Stimulated activated CD8-positive, alpha-beta memory T cell treated with anti-CD3 and anti-CD28 coated beads, Interleukin-4, amount 100 ng/mL, for 1 hour (primary cell): ENCODE measurements at places on chromosomes 6 and 20.

DNA sequence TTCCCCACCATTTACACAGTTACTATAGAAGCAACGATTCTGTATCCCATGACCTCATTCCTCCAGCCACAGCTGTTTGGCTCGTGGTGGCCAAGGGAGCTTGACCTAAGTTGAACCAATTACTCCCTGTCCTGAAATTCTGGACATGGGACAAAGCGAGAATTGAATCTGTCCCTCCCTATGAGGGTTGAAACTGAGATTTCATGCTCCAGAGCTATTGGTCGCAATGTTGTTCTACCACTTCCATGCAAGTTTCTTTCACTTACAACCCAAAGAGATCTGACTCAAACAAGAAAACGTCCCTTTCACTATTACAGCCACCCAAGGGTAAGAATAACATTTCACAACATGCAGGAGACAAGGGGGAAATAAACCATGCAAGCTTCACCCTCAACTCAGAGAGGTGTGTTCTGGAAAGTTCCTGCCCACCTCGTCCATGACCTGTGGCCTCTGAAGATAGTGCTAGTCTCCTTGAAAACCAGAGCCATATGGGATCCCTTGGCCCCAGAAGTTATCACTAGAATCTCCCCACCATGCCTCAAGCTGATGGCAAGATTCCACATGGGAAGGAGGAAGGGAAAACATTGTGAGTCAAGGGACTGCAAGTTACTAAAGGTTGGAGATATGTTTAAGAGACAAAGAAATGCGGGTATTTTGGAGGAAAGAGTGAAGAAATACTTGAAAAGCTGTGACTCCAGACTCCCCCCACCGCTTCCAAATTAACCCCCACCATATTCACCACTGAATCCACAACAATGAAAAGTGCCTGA is 74.5 kb upstream of the SRSF6 start:
- no peak for DNase-seq

DNA sequence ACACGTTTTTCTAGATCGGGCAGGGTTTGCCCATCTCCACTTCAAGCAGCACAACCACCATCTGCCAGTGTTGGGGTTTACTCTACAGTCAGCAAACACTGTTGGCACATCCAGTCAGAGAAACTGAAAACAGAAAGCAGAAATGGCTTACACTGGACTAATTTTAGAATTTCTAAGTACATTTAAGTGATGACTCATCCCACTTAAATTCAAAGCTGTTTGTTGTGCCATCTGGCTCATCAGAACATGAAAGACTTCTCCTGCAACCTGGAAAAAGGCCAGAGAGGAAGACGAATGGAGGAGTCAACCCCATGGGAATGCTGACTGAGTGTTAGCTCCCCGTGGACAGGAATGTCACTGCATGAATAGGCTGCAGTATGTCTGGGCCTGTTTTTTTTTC is 21.8 kb downstream of the FAM209B start:
- DNase-seq = no peak

DNA sequence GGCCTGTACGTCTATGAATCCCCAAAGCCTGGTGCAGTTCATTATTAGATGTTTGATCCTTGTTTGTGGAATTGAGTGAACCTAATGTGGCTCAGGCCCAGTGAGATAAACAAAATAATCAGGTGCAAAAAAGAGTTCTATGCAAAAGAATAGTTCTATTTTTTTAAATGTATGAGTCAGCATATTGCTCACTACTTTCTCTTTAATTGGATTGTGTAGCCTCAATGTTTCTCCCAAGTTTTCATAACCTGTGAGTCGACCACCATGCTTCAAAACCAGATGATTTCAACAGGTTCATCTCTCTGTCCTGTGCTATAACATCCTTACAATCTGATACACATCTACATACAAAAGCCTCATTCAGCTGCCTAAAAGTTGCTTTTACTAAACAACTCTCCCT is 116.5 kb upstream of the HDAC2 start:
- no peak for DNase-seq

GRCh38 chr20:32681175-32682084 is 7.7 kb upstream of the C20orf203 start:
- no peak for DNase-seq

DNA sequence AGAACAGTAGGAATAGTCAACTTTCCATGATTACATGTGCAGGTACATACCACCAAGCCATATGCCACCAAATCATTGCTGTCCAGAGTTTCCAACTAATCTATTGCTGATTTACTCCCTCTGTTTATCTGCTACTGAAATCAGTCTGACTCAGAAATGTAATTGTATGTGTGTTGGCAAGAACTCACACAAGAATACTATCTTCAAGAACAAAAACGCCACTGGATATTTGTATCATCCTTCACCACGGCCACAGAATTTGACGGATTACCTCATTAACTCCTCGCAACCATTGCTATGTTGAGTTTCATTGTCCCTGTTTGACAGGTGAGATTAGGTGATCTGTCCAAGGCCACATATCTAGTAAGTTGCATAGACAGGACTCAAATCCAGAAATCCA is 159.2 kb downstream of the GMPR start:
- no peak for DNase-seq

- DNase-seq = no peak
These were observed 35.4 kb downstream of the DACT2 start for GRCh38 chr6:168284187-168284586.

DNA sequence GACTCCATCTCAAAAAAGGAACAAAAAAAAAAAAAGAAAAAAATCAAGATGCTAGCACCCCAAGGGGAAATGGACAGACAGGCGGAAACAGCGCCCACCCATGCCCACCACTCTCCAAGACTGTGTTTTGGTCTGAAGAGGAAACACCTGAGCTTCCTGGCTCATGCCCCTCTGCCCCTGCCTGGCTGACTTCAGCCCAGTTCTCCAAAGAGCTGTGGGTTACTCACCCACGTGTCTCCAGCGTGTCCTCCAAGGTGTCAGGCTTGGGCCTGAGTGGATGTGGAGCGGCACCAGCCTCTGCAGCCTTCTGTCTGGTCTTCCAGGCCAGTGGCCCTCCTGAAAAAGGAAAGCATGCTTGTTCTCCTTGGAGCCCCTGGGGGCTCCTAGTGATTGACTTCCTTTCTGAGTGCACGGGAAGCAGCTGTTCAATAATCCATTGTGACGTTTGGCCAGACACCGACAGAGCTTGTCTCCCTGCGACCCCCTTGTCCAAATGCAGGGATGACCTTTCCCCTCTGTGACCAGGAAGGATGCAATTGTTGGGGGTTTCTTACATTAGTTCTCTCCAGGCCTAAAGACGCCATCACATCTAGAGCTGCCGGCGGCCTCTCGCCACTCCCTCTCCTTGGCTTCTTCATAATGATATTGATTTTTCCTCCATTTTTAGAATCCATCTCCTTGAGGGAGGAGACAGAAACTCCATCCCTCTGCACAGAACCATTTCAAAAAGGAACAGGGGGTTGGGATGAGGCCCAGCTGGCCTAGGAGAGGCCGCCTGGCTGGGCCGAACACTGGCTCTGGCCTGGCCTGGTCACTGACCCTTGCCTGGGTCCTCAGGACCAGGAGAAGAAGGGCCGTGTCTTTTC is 58.4 kb downstream of the ADNP start:
- DNase-seq = no peak

DNA sequence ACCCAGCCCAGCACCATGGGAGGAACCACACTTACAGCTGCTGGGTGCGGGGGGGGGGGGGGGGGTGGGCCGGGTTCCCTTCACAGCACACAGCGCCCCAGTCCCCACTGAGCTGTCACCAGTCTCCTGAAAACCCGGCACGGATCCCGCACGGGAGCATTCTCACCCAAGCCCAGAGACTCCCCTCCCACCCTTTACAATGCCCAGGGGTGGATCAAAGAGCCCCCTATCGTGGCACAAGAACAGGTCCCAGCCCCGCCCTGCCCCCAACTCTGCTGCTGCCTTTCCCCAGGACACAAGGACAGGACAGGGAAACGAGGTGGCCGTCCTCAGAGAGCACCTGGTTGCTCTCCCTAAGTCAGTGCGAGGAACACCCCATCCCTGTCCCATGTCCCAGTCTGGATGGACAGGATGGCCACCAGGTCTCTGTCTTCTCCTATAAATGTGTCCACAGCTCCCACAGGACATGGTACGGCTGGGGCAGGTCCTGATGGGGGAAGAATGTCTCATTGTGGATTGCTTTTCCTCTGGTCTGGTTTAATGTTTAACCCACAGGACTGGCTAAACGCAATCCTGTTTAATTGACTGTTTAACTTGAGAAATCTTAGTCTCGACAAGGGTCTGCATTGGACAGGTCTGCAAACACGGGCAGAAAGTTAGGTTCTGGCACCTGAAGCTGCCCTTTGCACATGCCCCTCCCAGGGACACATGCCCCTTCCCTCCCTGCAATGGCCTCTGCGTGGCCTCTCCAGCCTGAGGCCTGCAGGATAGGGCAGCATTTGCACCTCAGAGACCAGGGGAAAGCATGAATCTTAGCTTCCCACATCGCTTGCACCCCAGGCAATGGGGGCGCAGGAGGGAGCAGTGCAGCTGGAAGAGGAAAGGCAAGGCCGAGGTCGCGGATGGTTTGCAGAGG is 45.3 kb downstream of the DACT2 start:
- no peak for DNase-seq

DNA sequence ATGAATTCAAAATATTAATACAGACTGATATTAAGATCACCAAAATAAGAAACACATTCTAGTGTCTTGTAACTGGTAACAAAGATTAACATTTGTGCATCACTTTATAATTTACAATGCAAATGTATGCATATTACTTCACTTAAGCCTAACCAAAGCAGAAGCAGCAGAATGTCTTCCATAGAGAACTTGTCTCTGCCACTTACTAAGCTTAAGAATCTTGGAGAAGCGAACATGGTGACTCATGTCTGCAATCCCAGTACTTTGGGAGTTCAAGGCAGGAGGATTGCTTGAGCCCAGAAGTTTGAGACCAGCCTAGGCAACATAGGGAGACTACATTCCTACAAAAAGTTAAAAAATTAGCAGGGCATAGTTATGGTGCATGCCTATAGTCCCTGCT is 18.8 kb downstream of the AK9 start:
- no peak for DNase-seq

GRCh38 chr6:7112741-7113313 is 5.1 kb downstream of the RREB1 start:
- DNase-seq = no peak

GRCh38 chr6:138815797-138816528 is 20.1 kb downstream of the ECT2L start:
- no peak for DNase-seq

- no peak for DNase-seq
These were observed 239.9 kb upstream of the CEP162 start for GRCh38 chr6:84467296-84467695.

GRCh38 chr6:46895930-46896329 is 25.8 kb downstream of the ADGRF5 start:
- DNase-seq = no peak

- no peak for DNase-seq
These were observed 115.4 kb downstream of the ZFP64 start for GRCh38 chr20:52076164-52076563.

DNA sequence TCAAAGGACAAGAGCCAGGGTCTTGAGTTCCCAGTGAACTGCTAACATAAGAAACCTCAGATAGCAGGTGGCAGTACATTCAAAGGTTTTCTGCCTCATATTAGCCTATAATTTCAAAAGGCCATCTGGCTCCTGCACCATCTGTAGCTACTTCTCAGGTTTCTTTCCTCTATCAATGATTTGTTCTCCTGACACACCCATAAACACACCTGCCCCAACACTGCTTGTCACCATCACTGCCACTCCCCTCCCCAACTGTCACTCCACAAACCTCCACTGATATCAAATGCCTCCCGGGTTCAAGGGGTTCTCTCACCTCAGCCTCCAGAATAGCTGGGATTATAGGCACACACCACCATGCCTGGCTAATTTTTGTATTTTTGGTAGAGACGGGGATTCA is 152.7 kb upstream of the SLC22A16 start:
- DNase-seq = no peak

DNA sequence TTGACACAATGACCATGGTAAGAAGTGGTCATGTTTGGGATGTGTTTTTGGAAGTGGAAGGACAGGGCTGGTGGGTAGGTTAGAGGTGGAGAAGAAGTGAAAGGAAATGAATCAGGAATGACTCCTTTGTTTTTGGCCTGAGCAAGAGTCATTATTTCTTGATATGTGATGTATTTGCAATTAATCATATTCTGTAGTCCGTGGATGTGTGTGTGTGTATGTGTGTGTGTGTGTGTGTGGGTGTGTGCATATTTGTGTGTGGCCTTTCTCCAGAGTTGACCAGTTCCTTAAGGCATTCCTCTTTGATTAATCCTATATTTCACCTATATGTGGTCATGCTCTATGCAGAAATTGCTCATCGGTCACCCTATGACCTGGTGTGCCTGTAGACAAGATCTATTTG is 130.7 kb downstream of the UTRN start:
- DNase-seq = no peak

GRCh38 chr6:106702046-106702445 is 72.7 kb downstream of the QRSL1 start:
- DNase-seq = no peak

- no peak for DNase-seq
These were observed 66.9 kb upstream of the KCNK16 start for GRCh38 chr6:39389484-39389767.

- DNase-seq = no peak
These were observed 7.2 kb downstream of the TPBG start for GRCh38 chr6:82370788-82371187.

DNA sequence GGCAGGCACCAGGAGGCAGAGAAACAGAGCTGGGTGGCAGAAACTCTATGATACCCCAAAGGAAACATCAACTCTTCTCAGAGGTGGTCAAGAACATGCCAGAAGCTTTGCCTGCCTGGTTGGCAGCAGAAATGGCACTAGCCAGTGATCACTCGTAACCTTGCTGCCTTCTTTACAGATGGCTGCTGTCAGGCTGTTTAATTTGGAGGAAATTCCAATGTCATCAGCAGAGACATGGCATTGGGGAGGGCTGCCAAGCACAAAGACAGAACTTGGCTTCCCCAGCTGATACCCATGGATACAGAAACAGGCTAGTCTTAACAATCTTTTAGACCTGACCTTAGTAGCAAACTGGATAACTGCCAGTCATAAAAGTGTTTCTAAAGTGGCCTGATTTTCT is 153.6 kb downstream of the GMPR start:
- DNase-seq = no peak

DNA sequence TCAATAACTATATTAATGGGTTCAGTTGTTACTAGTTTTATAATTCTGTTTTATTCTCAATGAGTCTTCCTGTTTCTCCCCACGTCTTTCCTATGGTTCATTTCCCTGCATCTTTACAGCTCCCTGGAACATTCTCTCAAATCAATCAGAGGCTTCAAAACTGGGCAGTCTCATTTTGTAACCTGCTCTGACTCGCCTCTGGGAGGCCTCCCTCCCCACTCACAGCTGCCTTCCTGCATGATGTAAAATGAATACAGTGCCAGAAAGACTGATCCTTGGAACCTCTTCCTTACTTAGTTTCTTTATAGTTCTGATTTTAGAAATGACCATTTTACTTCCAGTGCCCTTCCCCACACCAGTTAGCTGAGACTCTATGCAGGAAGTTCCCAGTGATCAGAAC is 103.9 kb downstream of the ESR1 start:
- no peak for DNase-seq

DNA sequence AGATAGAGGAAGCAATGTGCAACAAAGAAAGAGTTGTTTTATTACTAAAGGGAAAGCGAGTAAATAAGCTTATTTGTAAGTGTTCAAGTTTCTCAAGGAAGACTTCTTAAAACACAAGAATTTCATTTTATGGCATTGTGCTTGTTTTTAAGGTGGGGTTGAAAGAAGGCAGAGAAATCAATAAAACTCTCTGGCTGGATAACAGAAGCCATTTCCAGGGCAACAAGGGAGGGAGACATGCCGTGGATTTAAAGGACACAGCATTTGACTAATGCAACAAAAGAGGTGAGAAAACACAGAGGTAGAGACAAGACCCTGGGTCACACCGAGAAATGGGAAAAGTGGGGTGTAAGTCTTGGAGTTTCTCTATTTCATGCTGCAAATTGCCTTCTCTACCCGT is 28.8 kb upstream of the GMPR start:
- no peak for DNase-seq
